ENCODE measurements at places on chromosomes 1 and 21. TPM values are rescaled to one million over a fixed set of nuclear protein-coding genes. Genes with fewer than 3 reads are reported as not detected.

Gene IRF6
- 17.3 TPM for polyA plus RNA-seq

Gene RGS8
- polyA plus RNA-seq = 0.03 TPM

Gene PIGC
- polyA plus RNA-seq = 52.1 TPM

Gene SMIM11
- polyA plus RNA-seq = 9.8 TPM

Gene LCE1C
- polyA plus RNA-seq = not detected

Gene CD247
- 0.49 TPM for polyA plus RNA-seq

Gene SYTL1
- 6.6 TPM for polyA plus RNA-seq

Gene CA6
- not detected for polyA plus RNA-seq

Gene TSSK3
- 2.1 TPM for polyA plus RNA-seq

Gene G0S2
- polyA plus RNA-seq = 9.3 TPM

Gene CD84
- 1.9 TPM for polyA plus RNA-seq

Gene TMCO1
- polyA plus RNA-seq = 192 TPM

Gene MROH7
- polyA plus RNA-seq = 2.9 TPM

Gene SCP2
- 241 TPM for polyA plus RNA-seq

Gene KRTAP23-1
- not detected for polyA plus RNA-seq

Gene TLCD4
- 6.7 TPM for polyA plus RNA-seq

Gene WNT3A
- 0.08 TPM for polyA plus RNA-seq

Gene IL22RA1
- 2.3 TPM for polyA plus RNA-seq

Gene RNU1-1
- polyA plus RNA-seq = not detected

Gene GATAD2B
- polyA plus RNA-seq = 25.0 TPM

Gene GJC2
- 0.46 TPM for polyA plus RNA-seq

Gene SH2D1B
- polyA plus RNA-seq = 0.31 TPM

Measured in right renal cortex interstitium (tissue), 3 donors.